ENCODE measurements at places on chromosomes 2 and 18. TPM values are rescaled to one million over a fixed set of nuclear protein-coding genes. Genes with fewer than 3 reads are reported as not detected.

PMAIP1 gene
- total RNA-seq: 53.3 TPM

TET3 gene
- total RNA-seq: 11.0 TPM

UBXN4 gene
- 71.3 TPM for total RNA-seq

HOXD13 gene
- not detected for total RNA-seq

FAM124B gene
- 0.22 TPM for total RNA-seq

ABCB6 gene
- 24.8 TPM for total RNA-seq

CYTIP gene
- total RNA-seq: not detected

SERPINB12 gene
- not detected for total RNA-seq

FBXO11 gene
- total RNA-seq: 60.0 TPM

GKN1 gene
- total RNA-seq: 0.22 TPM

CXCR2 gene
- not detected for total RNA-seq

SCN7A gene
- total RNA-seq: under 0.01 TPM

CFC1 gene
- not detected for total RNA-seq

BABAM2 gene
- total RNA-seq: 26.3 TPM
